RPMI8226 (cell line): ENCODE measurements at places on chromosomes 16 and 17.

- DNase-seq = peak; percentile 83
Observed at GRCh38 chr17:30323262-30323894, 10.5 kb downstream of the TMIGD1 start.

DNA sequence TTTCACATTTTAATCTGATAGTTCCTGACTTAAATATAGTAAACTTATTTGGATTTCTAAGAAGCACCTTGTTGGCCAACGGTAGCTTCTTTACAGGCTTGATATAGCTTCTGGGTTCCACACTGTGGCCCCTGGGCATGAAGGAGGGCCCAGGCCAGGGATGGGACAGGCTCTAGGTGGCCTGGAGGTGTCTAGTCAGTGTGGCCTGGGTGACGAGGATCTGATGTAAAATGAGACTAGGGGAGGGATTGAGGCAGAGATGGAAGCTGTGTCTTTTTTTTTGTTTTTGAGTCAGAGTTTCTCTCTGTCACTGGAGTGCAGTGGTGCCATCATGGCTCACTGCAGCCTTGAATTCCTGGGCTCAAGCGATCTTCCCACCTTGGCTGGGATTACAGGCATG is 187.0 kb downstream of the PRKCB start:
- DNase-seq = no peak

DNA sequence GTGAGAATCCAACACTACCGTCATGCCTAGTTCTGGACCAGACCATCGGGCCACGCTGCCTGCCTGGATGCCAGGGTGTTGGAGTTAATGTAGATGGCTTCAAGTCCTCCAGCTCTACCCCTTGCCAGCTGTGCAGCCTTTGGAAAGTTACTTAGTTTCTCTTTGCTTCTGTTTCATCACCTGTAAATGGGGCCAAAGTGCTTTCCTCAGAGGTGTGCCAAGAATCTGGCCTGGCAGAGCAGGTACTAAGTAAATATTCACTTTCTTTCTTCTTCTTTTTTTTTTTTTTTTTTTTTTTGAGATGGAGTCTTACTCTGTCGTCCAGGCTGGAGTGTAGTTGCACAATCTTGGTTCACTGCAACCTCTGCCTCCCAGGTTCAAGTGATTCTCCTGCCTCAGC is 159.5 kb upstream of the RPL38 start:
- no peak for DNase-seq

DNA sequence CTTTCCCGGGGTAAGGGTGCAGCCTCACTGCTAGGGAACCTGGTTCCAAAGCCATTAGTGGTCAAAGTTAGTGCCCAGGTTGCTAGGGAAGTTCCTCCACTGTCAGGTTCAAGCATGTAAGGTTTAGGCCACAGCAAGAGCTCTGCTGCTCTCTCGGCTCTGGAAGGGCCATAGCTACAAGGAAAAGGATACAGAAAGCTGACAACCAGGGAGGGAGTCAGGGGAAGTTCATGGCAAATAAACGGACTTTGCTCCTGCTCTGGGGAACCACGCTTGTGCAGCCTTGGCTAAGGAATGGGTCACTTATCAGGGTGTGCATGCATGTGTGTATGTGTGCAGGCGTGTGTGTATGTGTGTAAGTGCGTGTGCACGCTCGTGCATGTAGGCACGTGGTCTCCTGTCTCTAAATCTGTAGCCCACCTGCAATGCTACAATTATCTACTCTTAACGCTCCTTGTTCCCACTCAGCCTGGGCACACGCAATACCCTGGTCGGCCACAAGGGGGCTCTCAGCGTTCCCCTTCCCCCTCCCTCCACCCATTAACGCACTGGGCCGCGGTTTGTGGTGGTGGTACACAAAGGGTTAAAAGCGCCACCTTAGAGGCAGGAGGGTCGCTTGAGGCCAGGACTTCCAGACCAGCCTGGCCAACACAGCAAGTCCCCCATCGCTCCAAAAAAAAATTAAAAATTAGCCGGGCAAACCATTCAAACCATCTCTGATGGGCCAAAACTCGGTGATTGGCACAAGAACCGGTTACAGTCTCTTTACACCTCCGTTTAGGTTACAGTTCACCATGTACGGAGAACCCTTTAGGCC is 48.4 kb upstream of the KDM8 start:
- peak; percentile 68 for DNase-seq

GRCh38 chr16:10597187-10597601 is 16.8 kb upstream of the EMP2 start:
- no peak for DNase-seq

DNA sequence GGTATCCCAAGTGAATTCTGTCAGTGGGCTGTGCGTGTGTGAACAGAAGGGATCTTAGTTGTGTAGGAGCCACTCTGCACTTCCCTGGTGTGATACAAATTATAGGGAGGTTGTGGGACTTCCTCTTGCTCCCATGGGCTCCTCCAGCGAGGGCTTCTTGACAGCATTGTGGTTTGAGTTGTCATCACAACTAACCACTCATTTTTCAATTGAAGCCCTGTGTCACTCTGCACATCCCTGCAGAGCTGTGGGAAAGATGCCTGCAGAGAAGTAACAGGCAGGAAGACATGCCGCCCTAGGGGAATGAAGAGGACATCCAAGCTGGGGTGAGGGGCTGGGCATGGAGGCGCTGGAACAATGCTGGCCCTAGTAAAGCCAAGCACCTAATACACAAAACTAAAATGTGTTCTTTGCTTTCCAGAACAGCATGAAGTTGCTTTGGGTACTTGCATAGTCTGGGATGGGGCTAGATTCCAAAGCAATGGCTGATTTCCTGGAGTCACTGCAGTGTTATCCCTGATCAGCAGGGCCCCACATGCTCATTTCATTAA is 692.5 kb downstream of the TOX3 start:
- no peak for DNase-seq

DNA sequence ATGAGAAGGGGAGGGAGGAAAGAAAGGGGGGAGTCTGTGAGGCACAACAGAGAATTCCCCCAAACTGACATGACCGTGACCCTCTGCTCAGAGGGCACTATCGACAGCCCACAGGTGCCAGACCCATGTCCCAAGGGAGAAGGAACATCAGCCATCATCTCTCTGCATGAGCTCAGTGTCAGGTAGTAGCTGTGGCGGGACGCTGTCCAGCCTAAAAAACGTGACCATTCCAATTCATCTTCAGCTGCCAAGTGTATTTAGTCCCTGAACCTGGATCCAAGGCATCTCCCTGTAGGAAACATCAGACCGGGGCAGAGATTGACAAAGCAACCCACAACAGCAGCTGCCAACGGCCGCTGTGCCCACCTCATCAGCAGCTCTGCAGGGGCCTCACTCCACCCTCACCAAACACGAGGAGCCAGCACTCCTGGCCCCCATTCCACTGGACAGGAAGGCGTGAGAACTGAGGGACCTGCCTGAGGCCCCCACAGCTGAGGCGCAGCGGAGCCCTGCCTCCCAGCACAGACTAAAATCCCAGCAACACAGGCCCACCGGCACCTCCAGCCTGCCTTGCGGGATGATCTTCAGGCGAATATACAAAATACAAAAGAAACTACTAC is 8.6 kb downstream of the TAF1C start:
- DNase-seq = no peak

- DNase-seq = no peak
Observed at GRCh38 chr17:45121055-45121454, 11.3 kb downstream of the PLCD3 start.

DNA sequence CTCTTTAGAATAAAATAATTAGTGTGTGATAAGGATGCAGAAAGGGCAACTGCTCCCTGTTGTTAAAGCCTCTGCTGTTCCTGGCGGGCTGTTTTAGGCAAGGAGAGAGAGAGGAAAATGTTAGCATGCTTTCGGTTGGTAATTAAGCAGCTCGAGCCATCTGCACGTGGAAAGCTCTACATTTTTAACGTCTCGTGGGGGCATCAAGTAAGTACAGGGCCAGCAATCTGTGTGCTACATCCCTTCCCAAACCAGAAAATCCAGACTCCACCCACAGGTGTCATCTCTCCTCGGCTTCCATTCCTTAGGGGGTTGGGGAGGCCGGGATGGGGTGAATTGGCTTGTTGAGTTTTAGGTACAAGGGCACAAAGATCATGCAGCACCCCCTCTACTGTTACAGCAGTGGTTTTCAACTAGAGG is 62.4 kb upstream of the MARCHF10 start:
- DNase-seq = no peak

DNA sequence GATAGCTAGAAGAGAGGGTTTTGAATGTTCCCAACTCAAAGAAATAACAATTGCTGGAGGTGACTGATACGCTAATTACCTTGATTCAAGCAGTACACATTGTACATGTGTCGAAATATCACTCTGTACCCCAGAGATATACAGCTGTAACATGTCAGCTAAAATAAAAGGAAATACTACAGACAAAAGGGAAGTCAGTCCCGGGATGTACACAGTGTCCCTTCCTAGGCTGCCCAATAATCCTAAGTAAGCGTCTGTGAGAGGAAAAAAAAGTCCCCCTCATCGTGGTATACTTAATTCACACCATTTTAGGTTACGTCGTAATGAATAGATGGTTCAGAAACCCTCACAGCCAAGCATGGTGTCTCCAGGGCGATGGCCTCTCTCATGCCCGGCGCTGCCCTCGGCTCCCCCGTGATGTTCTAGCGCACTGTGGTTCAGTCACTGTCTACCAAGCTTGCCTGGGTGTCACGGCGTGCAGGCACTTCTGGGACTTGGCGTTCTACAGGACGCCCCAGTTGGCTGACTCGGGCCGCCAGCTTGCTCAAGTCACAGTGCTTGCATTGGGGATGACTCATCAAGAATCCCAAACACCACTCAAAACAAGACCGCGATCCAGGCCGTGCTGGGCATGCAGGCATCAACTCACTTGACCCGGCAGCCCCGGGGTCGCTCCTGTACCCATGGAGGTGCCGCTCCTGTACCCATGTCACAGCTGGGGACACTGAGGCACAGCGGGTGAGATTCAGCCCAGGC is 27.6 kb downstream of the CCDC40 start:
- no peak for DNase-seq

DNA sequence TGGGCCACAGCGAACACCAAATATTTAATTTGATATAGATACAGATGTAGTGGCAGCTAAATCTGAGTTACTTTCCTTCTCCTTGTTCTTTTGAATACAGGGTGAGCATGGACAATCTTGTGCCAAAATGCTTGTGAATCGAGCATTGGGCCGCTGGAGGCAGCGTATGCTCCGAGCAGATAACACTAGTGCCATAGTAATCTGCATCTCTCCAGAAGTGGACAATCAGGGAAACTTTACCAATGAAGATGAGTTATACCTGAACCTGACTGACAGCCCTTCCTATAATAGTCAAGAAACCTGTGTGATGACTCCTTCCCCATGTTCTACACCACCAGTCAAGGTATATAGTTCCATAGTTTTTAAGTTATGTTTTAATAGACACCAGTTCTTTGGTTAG is 21.2 kb upstream of the BCAS3 start:
- DNase-seq = no peak

DNA sequence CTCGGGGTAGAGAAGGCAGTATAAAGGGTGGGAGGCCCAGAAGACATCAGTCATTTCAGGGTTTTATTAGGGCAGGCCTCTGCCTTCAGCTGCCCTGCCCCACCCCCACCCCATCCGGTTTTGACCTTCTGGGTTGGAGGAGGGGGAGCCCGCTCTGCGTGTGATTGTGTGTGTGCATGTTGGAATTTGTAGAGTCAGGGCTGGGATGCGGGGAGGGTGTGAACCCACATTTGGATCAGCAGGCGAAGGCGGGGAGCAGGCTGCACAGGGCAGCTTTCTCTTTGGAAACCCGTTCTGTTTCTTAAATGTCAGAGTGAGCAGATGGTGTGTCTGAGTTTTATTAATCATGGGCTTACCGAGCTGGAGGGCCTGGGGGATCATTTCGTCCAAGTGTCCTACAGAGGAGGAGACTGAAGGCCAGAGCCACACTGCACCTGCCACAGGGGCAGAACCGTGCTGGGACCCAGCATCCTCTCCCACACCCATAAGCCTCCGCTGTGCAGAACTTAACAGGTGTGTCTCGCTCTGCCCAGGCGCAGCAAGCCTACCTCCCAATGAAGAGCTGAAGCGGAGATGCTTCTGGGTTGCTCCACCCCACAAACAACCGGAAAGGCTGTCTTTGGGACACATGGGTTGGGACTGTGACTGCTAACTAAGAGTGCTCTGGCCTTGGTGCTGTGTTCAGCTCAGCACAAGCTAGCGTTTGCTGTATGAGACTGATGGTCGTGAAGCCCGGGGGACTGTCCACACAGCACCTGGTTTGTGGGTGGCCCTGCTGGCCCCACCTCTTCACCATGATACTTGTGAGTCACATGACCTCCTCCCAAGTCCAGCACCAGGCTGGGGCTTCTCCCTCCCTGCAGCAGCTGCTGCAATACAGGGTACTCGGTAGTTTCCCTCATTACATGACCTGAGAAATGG is 70.9 kb upstream of the GSE1 start:
- DNase-seq = no peak

- DNase-seq = no peak
Observed at GRCh38 chr17:73706428-73706827, 62.2 kb upstream of the SDK2 start.

DNA sequence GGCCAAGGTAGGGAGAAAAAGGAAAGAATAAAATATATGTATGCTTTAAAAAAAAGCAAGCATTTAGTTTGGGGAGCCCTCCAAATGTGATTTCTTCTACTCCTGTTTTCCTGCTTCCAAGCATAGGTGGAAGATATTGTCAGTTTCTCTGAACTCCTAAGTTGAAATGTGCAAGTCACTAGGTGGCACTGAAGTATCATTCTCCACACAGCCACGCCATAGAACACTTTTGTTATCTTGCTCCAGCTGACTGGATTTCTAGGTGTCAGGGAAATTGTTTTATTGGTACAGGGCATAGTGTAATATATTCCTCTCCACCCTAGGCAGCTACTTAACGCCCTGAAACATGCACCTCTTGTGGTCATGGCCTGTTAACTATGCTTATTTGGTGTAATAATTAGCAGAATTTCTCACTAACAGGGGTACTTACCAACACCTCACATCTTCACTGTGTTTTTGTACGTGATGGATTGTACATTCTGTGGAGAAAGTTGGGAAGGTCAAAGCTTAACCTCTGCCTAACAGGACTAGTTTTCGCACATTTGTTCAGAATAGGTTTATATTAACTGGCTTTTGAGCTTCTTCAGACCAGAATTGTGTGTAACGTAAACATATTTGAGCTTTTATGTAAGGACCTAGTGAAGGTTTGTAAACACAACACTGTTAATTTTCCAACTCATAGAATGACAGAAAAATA is 69.3 kb downstream of the FTO start:
- DNase-seq = peak; percentile 26

DNA sequence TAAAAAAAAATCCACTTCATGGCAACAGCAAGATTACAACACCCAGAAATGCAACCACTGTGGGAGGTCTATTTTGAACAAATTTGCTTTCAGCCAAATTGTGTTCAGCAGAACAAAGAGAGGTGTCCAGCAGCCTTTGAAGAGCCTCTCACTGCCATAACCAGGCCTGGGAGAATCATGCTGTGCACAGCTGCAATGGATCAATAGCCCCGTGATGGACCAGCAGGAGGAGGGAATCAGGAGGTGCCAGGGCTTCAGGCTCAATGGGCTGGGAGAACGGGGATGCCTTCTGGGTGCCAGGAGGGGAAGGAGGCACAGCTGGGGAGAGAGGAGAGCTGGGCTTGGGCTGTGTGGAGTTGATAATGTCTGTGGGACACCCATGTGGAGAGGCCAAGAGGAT is 366.2 kb upstream of the EEF2KMT start:
- no peak for DNase-seq
